ENCODE measurements at places on chromosomes 3 and 15. TPM values are rescaled to one million over a fixed set of nuclear protein-coding genes. Genes with fewer than 3 reads are reported as not detected.

Gene DALRD3
- total RNA-seq = 22.0 TPM

- DNase-seq = no peak
Observed at GRCh38 chr3:42719002-42719401, 16.4 kb upstream of the HHATL start.

- DNase-seq = no peak
Observed at GRCh38 chr3:83393276-83393675, 1565.5 kb upstream of the CADM2 start.

DNA sequence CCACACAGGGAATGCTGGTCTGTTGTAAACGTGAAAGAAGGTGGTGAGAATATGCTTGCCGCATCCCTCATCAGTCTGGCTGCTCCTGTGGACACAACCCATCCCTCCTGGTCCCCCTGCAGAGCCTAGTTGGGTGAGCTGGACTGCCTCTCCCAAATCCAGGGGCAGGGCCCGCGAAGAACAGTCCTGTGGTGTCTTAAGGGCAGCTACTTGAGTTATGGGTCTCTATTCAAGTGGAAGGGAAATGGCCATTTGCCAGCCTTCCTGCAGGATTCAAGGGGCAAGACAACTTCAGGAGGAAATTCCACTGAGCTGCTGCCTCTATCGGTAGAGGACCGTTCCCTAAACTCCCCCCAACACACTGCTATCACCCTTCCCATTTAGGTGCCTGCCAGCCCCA is 98.9 kb downstream of the IQSEC1 start:
- DNase-seq = no peak

Gene ERICH6
- total RNA-seq = not detected

- DNase-seq = no peak
Observed at GRCh38 chr3:180142041-180142440, 105.3 kb upstream of the PEX5L start.

GRCh38 chr15:82936966-82937711 is 15.4 kb downstream of the HOMER2 start:
- no peak for DNase-seq

Gene TMC3
- 0.17 TPM for total RNA-seq

Gene DZIP1L
- total RNA-seq = 10.3 TPM

DNA sequence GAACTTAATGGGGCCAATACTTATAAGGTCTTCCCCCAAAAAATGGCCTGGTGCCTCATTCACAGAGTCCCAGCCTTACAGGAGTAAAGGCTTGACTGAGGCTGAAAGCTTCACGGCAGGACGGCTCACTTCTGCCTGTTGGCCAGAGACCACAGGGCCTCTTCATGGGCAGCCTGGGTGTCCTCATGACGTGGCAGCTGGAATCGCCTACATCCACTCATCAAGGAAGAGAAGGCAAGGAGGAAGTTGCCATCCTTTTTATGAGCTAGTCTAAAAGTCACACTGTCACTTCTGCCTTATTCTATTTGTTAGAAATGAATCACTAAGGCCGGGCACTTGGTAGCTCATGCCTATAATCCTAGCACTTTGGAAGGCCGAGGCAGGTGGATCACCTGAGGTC is 89.3 kb upstream of the DGKG start:
- DNase-seq = peak; percentile 37

DNA sequence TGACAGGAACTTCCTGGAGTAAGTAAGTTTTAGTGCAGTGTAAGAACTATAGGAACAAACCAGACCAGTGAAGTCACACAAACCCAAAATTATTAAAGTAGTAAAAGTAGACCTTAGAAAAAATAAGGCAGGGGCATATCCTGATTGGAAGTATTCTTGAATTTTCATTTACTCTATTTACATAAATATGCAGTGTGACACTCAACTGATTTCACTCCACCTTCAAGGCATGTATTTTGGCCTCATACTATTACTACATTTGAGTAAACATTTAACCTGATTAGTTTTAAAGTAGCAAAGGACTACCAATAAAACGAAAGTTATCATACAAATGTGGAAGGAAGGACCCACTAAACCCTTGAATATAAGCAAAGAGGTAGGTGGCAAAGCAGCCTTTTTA is 22.8 kb downstream of the TRNT1 start:
- no peak for DNase-seq

Gene SLC30A4
- total RNA-seq = 10.7 TPM

Gene CELF6
- total RNA-seq = 2.9 TPM

DNA sequence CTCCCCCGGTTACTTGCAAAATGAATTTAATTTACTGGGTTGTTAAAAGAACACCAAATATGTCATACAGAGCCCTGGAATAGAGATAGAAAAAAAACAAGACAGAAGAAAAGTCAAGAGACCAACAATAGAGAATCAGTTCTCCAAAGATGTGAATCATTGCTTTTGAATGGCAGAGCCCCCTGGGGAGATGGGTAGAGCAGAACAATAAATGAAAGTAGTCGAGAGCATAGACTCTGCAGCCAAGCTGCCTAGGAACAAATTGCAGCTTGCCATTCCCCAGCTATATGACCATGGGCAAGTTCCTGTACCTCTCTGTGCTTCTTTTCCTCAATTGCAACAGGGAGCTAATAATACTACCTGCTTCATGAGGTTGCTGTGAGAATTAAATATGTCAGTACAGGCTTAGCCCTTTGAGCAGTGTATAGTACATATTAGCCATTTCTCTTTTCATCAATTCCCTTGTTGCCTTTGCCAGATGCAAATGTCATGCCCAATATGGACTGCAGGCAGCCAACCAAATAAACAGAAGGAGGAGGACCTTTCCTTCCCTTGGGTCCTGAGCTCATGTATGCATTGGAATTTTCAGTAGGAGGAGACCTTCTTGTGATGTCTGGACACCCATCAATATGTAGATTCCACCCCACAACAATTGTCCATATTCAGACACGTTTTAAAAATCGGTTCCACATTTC is 25.0 kb upstream of the BFSP2 start:
- DNase-seq = no peak

- no peak for DNase-seq
Observed at GRCh38 chr15:88018869-88019641, 237.5 kb downstream of the NTRK3 start.
